ENCODE measurements at places on chromosomes 13 and 19.
A peak's percentile ranks its signal among the peaks of the same experiment; 100 is the strongest.

DNA sequence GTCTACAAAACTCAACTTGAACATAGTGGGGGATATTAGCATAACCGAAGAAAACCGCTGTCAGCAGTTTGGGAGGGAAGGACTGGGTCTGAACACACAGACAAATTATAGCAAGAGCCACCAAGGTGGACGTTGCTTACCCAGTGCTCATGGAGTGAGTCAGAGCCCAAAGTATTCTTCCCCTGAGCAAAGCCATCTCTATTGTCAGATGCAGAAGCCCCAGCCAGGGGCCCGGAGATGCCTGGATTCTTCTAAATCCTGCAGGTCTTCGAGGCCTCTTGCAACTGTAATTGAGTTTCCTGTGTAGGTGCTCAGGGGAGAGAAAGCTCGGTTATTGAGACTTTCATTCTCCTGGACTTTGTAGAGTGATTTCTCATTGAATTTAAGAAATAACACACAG lies 384.5 kb downstream of the IRS2 start:
- no peak for DNase-seq

DNA sequence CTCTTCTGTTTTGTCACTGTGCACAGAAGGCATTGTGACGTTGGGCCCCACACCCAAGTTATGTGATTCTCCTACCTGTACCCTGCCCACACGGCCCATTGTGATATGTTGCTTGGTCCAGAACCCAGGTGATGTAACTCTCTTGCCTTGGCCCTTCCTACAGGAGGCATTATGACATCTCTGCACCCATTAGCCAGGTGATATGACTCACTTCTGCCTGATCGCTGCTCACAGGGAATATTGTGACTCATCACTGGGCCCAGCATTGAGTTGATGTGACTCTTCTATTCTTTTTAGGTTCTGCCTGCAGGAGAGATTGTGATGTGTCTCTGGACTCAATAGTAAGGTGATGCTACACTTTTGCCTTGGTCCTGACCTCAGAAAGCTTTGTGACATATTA lies 65.4 kb upstream of the ZNF91 start:
- DNase-seq = no peak

DNA sequence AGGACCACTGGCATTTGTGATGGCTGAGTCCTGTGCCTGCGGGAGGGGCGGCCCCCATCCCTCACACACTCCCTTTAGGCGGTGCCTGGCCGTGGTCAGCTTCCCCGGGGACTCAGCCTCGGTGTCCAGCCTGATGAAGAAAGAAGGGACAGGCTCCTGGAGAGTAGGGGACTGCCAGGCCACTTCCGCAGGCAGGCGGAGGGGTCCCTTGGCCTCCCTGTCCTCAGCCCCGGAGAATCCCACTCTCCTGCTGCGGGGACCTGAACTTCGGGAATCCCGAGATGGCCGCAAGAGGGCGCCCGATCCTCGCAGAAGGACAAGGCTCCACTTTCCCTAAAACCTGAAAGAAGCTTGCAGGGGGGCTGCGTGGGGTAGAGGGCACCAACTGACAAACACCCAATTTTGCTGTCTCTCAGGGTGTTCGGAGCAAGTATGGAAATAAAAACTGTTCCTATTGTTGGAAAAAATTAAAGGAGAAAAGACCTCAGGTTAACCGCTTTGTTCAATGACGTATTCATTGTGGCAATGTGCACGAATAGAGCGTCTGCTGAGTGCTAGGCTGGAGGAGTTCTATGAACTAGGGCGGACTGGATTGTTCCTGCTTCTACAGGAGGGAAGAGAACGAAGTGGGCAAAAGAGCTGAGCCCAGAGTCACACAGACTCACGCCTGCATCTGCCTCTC lies 297.3 kb downstream of the ZNF536 start:
- DNase-seq = peak; percentile 75

DNA sequence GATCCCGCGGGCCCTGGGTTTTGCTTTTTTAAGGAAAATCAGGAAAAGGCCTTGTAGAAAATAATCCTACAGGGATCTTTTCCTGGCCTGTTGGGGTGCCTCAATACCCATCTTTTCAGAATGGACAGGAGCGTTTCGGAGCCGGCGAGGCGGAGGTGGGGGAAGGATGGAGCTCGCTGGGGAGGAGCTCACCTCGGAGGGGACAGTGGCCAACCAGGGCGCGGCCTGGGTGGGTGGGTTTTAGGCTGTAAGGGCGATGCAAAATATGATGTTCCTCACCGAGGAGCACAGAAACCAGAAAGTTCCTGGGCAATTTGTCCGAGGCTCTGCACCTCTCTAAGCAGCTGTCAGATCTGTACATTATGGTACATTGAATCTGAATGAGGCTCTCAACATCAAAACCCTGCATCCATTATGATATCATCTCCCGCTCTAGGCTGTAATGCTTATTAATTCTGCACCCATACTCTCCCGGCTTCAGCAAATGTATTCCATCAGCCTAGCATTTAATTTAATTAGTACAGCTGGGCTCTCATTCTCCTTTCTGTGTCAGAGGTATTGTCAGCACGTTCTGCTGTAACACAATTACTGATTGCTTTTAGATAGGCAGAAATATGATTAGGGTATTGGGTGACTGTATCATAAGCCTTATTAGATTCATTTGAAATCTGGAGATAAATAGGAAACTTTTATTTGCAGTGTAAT lies 90.3 kb upstream of the SOX1 start:
- DNase-seq = no peak

DNA sequence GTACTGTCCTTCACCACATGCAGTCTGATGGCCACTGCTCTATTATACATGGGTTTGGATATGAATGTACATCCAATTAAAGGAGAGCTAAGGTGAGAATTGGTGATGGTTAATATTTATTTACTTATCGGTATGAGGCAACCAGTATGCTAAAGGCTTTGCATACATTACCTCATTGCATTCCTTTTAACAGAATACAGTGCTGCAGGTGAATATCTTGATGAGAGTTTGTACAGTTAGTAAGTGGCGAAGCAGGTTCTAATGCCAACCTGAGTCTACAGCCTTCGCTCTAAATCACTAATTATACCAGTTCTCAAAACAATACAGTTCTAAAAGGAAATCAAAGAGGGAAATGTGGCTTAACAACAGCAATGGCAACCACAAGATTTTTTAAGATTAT lies 284.1 kb downstream of the ITGBL1 start:
- DNase-seq = no peak

DNA sequence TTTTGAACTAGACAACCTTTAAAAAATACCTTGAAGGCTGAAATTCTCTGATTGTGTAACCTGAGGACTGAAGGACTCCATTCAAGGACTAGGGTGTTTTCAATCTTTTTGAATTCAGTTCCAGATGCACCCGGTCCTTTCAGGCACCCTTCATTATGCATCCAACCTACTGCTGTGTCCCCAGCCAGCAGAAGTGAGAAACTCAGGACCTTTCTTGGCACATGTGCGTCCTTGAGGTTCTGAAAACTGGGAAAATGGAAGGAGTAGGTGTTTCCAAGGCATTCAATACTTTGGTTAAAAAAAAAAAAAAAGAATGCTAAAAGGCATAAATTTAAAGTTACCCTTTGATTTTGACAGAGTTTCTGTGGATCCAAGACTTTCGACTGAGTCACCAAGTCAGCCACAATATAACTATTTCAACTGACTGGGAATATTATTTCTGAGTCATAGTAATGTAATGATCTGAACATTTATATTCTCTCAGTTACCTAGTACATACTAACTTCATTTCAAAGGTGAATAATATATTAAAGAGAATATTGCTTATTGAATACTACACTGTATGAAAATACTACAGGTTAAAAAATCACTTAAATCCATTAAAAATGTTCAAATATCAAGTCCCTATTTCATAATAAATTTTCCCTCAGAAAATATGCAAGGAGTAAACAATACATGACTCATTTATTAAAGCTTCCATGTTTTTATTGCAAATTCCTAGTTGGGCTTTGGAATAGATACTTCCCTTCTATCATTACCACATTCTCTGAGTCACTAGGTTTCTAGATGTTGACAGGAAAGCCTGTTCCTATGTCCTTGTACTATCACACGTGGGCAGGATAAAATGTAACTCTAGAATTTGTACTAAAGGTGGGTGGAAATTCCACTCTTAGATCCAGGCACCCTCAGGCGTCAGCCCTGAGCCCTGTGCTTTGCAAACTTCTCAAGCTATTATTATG lies 2.4 kb upstream of the ITGBL1 start:
- peak; percentile 89 for DNase-seq

DNA sequence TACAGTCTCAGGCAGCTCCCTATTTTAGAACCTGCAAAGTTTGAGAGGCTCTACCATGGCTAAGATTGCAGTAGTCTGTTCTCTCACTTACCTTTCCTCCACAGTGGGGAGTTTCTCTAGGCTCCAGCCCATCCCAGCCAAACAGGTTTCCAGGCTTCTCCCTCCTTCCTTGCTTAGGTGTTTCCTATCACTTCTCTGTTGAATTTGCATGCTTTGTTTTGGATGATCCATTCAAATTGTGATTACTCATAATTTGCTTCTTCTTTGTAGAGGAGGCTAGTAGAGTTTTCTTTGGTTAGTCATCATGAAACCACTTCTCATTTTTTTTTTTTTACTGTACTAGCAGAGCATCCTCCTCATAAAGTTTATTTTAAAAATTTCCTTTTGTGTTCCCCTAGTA lies 1242.2 kb upstream of the MIR17HG start:
- DNase-seq = peak; percentile 2

DNA sequence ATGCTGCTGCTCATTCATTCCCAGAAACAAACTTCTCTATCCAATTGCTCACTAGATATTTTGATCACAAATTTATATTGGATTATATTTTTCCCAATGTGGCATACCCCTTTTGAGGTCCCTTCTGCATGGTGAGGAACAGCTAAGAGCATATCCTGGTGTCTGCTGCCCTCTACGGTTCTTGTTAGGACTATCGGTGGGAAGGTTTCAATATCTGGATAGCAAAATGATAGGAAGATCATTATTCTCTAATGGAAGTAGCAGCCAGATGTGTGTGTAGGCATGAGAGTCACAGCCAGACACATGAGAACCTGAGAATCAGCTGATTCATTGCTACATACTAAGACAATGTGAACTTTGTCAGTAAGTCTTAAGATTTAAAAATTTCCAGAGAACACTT lies 1422.4 kb upstream of the MIR17HG start:
- no peak for DNase-seq

- peak; percentile 91 for DNase-seq
Observed at GRCh38 chr13:109156181-109156935, 526.9 kb downstream of the MYO16 start.

GRCh38 chr19:33859016-33859415 lies 62.3 kb downstream of the KCTD15 start:
- DNase-seq = no peak

Data from adipocyte (in vitro differentiated cells).